ENCODE measurements at places on chromosomes 3 and 15. TPM values are rescaled to one million over a fixed set of nuclear protein-coding genes. Genes with fewer than 3 reads are reported as not detected.

DNA sequence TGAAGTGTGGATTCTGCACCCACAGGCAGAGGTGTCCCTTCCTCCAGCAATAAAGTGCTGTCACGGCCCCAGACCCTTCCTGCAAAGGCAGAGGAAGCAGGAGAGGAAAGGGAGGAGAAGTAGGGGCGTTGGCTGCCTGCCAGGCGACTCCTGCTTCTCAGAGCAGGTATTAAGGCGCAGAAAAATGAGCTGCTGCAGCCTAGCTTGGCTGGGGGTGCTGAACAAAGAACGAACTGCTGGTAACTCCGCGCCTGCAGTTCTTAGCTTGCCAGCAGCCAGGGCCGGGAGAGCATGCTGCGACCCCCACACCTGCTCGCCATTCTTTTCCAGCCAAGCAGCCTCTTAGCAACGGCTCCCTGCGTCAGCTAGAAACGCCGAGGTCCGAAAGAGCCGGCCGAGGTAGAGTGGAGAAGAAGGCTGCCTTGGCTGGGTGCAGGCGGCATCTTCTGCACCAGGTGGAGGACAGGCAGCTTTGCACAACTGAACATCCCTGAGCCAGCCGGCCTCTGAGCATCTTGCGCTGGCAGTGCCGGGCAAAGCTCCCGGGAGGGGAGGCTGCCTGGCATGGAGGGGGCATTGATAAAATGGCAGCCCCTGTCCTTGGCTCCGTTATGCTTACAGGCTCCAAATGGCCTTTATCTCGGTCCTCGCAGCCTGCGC, 296.0 kb downstream of the MEX3B start:
- no peak for DNase-seq

ZNF80 gene
- total RNA-seq = 1.8 TPM

DNA sequence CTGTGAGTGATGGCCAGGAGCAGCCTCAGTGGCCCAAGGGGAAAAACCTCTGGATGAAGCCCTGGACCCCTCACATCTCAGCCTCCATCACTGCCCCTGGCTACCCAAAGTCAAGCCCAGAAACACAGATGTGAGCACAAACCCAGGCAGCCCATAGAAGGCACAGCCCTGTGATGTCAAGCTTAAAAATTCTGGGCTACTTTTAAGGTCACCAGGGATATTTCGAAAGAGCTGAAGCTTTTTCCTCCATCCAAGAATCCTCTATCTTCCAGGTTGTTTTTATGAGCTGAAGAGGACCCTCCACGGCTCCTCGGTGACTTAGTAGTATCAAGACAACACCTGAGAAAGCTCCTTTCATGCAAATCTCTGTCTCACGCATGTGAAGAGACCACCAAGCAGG, 11.5 kb downstream of the LIPC start:
- DNase-seq = no peak

- DNase-seq = no peak
Observed at GRCh38 chr3:12585970-12586369, 29.1 kb downstream of the MKRN2 start.

CIB2 gene
- 2.3 TPM for total RNA-seq

DNA sequence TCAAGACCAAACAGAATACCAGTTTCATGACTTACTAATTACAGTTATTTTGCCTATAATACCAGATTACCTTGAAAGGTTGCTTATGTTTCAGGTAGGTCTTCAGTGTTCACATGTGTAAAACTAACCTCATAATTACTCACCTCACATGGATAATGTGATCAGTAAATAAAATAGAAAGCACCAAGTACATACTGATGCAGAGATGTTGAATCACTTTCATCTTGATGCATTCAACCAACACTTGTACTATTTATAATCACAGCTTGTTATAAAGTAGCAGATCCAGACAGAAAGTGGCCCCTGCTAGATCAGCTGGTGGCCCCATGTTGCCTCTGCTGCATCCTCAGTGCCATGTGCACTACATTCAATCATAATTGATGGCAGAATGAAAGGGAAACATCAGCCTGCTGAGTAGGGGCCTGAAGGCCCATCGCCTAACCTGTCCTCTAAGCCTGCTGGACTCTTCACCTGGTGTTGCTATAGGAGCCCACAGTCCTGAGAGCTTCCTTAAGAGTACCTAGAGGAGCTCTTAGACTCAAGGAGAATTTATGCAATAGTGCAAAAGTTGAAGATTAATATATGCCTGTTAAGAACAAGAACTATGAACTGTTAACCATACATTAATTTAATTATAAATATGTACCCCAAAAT, 154.3 kb downstream of the PLCL2 start:
- no peak for DNase-seq

MOBP gene
- not detected for total RNA-seq

- no peak for DNase-seq
Observed at GRCh38 chr3:119318876-119319275, 24.7 kb downstream of the ARHGAP31 start.

NIPA2 gene
- 112 TPM for total RNA-seq

DNA sequence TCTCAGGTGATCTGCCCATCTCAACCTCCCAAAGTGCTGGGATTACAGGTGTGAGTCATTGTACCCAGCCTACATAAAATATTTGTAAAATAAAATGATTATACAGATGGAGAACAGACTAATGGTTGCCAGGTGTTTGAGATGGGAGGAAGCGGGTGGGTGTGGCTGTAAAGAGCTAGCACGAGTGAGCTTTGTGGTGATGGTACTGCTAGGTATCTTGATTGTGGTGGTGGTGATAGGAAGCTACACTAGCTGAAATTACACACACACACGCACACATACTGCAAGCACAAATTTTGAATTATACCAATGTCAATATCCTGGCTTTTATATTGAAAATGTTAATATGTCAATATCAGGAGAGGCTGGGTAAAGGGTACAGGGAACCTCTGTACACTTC, 5.4 kb downstream of the PGPEP1L start:
- DNase-seq = no peak

CCNB2 gene
- total RNA-seq = 30.3 TPM

LYZL4 gene
- not detected for total RNA-seq

GRCh38 chr15:96097661-96098060, 232.8 kb upstream of the NR2F2 start:
- no peak for DNase-seq

GRCh38 chr15:93362203-93362602, 273.2 kb upstream of the RGMA start:
- DNase-seq = no peak

GRCh38 chr3:142502187-142502985, 54.5 kb upstream of the XRN1 start:
- DNase-seq = no peak

AQP9 gene
- 0.18 TPM for total RNA-seq

- no peak for DNase-seq
Observed at GRCh38 chr3:117618462-117618861, 908.9 kb downstream of the TUSC7 start.

- DNase-seq = no peak
Observed at GRCh38 chr3:23712656-23713559, 92.8 kb upstream of the UBE2E1 start.

DNA sequence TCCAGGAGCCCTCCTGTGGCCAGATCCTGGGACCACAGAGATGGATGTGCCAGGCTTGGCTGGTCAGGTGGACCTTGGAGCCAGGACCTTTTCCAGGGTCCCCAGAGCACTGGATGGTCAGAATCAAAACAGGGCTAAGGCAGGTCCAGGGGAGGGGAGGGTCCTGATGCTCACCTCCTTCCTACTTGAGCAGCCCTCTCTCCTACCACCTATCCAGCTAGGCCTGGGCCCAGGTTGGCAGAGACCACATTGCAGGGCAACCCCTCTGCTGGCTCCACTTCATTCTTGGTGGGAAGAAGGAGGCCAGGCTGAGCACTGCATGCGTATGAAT, 28.5 kb upstream of the SFMBT1 start:
- no peak for DNase-seq

ANKUB1 gene
- not detected for total RNA-seq

GRCh38 chr3:81788610-81789009, 27.2 kb upstream of the GBE1 start:
- no peak for DNase-seq

DNA sequence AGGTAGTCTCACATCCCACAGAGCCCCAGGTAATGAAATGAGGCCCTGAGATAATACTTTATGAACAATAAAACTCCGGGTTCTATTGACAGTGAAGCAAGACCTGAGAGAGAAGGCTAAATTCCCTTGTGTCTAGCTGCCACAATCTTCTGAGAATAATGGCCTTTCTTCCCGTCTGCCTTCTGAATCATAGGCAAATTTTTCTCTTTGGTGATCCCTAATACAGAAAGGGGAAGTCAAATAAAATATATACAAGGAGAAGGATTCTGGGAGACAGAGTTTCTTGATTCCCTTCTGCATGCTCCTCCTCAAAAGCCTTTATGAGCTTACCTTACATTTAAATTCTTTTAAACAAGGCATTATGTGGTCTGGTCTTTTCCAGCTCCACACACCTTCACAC, 29.9 kb upstream of the CCR2 start:
- DNase-seq = no peak

HGD gene
- 0.98 TPM for total RNA-seq

THPO gene
- total RNA-seq = not detected

- DNase-seq = no peak
Observed at GRCh38 chr15:35624881-35625280, 78.9 kb upstream of the DPH6 start.

SERINC4 gene
- total RNA-seq = 0.20 TPM

- DNase-seq = peak; percentile 13
Observed at GRCh38 chr3:59512066-59512465, 462.2 kb upstream of the CFAP20DC start.

DNA sequence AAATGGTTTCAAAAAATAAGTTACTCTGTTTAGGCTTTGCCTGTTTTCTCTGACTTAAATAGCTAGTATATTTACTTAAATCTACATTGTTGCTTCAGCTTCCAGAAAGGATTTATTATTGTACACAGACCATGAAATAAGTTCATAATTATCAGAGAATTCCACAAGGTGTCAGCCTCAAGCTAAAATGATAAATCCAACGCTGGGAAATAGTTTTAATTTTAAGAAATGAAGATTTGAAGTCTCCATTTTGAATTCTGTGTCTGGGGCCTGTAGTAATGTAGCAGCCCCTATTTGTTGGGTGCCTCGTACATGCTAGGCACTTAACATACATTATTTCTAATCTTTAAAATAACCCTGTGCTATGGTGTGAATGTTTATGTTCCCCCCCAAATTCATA, 92.6 kb upstream of the KCNMB2 start:
- DNase-seq = no peak

GRCh38 chr15:58761010-58761388, 10.1 kb upstream of the MINDY2 start:
- no peak for DNase-seq

GRCh38 chr15:87686339-87686738, 570.2 kb downstream of the NTRK3 start:
- DNase-seq = no peak

DNA sequence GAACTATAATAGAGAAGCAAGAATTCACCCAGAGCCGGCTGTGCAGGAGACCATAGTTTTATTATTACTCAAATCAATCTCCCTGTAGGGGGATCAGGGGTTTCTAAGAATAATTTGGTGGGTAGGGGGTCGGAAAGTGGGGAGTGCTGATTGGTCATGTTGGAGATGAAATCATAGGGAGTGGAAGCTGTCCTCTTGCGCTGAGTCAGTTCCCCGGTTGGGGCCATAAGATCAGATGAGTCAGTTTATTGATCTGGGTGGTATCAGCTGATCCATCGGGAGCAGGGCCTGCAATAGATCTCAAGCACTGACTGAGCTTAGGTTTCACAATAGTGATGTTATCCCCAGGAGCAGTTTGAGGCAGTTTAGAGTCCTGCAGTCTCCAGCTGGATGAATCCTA, 97.0 kb upstream of the SNRPN start:
- no peak for DNase-seq

DNA sequence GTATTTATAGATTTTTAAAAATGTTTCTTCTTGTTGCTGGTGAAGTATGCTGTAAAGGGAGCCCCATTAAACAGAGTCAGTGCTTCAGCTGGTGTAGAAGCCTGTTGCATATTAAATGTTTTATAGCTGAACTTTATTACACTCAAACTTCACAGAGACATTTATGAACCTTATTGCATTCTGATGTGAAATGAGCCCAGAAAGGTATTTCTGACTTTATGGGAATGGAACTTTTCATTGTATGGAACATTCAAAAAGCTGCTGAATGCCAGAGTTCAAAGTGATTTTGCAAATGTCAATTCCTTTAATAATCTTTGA, 329.3 kb upstream of the RASGRP1 start:
- DNase-seq = no peak

DNA sequence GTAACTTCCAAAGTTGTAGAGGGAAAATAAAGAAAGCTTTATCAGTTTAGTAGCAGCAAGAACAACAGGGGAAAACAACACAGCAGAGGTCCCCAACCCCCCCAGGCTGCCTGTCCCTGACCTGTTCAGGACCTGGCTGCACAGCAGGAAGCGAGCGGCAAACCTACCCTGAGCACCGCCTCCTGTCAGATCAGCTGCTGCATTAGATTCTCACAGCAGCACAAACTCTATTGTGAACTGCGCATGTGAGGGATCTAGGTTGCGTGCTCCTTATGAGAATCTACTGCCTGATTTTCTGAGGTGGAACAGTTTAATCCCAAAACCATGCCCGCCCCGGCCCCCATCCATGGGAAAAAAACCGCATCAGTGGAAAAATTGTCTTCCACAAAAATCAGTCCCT, 40.3 kb downstream of the USP50 start:
- no peak for DNase-seq

ERC2 gene
- total RNA-seq = not detected

NECTIN3 gene
- total RNA-seq = 13.3 TPM

DNA sequence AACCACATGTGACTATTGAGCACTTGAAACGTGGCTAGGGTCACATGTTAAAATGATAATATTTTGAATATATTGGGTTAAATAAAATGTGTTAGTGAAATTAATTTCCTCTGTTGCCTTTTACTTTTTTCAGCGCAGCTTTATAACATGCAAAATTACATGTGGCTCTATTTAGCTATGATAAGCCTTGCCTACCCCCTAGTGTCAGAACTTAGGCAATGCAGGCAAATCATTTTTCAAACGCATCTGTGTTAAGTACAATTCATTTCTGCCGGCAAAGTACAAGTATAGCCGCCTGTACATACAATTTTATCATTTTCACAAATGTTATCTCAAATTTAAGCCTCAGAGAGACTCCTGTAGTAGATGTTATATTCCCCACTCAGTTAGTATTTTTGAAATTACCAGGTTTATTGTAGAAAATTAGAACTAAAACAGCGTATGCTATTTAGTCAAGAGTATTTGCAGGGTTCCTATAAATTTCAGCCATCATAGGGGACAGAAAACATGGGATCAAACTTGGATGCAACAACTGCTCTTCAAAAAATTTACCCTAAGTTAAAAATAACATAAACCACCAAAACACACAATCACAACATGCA, 56.1 kb downstream of the TAFA4 start:
- DNase-seq = peak; percentile 28

- DNase-seq = no peak
Observed at GRCh38 chr3:37899101-37899707, 37.5 kb downstream of the CTDSPL start.

GNAT1 gene
- total RNA-seq = not detected

ZBED2 gene
- 551 TPM for total RNA-seq

DNASE1L3 gene
- not detected for total RNA-seq
